ENCODE measurements at places on chromosomes 2 and 18.

- no peak overlapping the region for H3K27ac ChIP-seq
- no peaks in the 10 kb centered on the region for H3K27me3 ChIP-seq
- H3K4me1 ChIP-seq, result no peaks in the 10 kb centered on the region
- peak overlapping the region; percentile 52 for H3K4me3 ChIP-seq
Measured at GRCh38 chr18:31497404-31497835, 557 bp upstream of the DSG2 start.

- no peak overlapping the region for H3K4me3 ChIP-seq
- H3K4me1 ChIP-seq, result no peaks in the 10 kb centered on the region
- DNase-seq, result no peak
- no peaks in the 10 kb centered on the region for H3K36me3 ChIP-seq
- H3K27me3 ChIP-seq, result no peaks in the 10 kb centered on the region
Measured at GRCh38 chr18:7132356-7133150, 15.0 kb upstream of the LAMA1 start.

DNA sequence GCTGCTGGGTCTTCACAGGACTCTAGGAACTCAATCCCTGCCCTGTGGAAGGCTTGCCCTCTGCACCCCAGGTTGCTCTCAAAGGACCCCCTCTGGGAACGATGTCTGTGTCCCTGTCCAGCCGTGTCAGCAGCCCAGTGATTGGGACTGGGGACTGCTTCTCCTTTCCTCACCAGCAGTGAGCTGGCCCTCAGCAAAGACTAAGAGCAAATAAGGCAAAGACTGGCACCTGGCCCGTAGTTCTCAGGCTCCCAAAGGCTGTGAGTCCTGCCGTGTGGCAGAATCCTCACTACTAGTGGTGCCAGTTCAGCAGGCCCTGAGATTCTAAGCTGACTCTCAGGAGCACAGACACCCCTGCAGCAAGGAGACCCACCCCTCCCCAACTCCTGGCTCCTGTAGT, 47.8 kb downstream of the TMEM163 start:
- DNase-seq, result no peak
- H3K27me3 ChIP-seq, result no peaks in the 10 kb centered on the region
- H3K27ac ChIP-seq, result no peak overlapping the region
- H3K4me1 ChIP-seq, result no peaks in the 10 kb centered on the region
- no peaks in the 10 kb centered on the region for H3K36me3 ChIP-seq

DNA sequence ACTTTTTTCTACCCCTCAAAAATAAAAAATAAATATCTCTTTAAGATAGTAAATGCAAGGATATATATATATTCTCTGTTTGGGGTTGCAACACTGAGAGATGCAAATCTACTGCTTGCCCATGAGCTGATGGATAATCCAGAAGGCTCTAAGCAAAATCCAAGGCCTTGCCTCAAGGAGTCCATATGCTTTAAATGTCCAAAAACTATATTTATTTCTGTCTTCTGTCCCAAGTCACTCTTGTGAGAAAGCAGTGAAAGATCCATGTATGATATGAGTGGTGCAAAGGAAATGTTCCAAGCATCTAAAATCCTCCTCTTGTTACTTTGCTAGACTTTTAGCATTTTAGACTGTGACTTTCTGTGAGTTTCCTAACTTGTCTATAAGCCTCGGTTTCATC, 92.9 kb upstream of the RNF152 start:
- no peak for DNase-seq
- H3K27me3 ChIP-seq, result no peaks in the 10 kb centered on the region
- H3K27ac ChIP-seq, result no peak overlapping the region

DNA sequence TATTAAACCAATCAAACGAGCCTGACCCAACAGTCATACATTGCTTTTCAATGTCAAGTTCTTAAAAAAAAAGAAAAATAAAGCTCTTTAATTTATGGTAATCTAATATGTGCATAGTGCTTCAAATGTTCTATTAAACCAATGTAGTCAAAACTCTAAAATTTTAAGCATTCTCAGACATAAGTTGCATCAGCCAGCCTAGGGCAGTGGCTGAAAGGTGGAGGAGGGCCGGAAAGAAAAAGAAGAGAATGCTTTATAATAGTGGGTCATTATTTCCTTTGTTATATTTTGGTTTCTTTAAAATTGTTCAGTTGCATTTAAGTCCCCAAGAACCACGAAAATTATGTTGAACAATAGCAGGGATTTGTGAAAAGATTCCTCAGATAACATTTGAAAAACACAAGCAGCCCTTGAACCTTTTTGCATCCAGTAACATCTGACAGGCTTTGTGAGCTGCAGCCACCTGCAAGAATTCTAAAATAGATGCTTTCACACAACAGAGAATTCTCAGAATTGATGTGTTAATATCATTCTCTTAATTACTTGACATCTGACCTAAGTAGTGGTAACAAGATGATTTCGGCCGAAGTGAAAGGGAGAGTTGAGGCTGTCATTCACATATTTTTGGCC, 252.1 kb downstream of the CDCA7 start:
- no peak for DNase-seq
- no peak overlapping the region for H3K4me3 ChIP-seq
- no peak overlapping the region for H3K27ac ChIP-seq
- no peaks in the 10 kb centered on the region for H3K36me3 ChIP-seq

DNA sequence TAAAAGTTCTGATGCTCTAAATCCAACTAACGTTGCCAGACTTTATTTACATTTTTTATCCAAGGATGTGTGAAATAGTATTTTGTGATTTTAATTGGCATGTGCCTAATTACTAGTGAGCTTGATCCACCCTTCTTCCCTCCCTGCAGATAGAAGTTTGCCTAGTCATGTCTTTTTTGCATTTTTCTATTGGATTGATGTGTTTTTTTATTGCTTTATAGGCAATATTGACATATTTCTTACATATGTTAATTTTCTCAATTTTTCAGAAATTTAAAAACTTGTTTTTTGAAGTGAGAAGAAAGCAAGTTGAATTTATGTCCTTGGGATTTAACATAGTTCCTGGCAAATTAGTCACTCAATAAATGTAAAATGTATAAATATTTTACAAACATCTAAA, 56.4 kb downstream of the EML4 start:
- DNase-seq, result no peak
- no peaks in the 10 kb centered on the region for H3K27me3 ChIP-seq
- no peaks in the 10 kb centered on the region for H3K4me1 ChIP-seq
- no peaks in the 10 kb centered on the region for H3K36me3 ChIP-seq

DNA sequence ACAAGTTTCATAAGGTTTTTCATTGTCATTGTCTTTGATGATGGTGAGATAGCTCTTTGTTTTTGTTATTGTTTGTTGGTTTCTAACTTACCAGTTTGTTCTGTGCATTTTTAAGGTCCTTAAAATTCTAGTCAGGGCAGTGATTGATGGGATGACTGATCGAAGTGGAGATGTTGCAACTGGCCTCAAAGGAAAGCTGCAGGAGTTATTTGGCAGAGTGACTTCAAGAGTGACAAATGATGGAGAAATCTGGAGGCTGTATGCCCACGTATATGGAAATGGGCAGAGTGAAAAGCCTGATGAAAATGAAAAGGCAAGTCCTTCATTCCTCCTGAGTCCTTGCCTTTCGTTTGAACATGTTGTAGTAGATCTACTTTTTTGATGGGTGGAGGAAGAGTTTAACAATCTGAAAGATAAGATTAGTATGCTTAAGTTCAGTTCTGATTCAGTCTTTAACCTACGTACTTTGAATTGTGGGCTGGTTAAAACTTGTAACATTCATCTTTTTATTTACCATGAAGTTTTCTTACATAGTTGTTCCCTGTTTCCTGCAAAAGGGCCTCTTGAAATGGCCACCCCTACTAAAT, 135.8 kb upstream of the LTBP1 start:
- H3K27ac ChIP-seq, result peak overlapping the region; percentile 47
- H3K27me3 ChIP-seq, result no peaks in the 10 kb centered on the region
- no peak overlapping the region for H3K4me3 ChIP-seq
- no peaks in the 10 kb centered on the region for H3K4me1 ChIP-seq
- DNase-seq, result no peak

GRCh38 chr18:63309422-63309821, 10.1 kb downstream of the BCL2 start:
- no peaks in the 10 kb centered on the region for H3K27me3 ChIP-seq
- H3K27ac ChIP-seq, result no peak overlapping the region
- DNase-seq, result no peak
- H3K4me1 ChIP-seq, result no peaks in the 10 kb centered on the region
- H3K4me3 ChIP-seq, result no peak overlapping the region

GRCh38 chr18:10928772-10929373, 220.5 kb downstream of the PIEZO2 start:
- no peak overlapping the region for H3K4me3 ChIP-seq
- H3K27me3 ChIP-seq, result no peaks in the 10 kb centered on the region
- no peak for DNase-seq
- H3K36me3 ChIP-seq, result no peaks in the 10 kb centered on the region
- no peaks in the 10 kb centered on the region for H3K4me1 ChIP-seq

DNA sequence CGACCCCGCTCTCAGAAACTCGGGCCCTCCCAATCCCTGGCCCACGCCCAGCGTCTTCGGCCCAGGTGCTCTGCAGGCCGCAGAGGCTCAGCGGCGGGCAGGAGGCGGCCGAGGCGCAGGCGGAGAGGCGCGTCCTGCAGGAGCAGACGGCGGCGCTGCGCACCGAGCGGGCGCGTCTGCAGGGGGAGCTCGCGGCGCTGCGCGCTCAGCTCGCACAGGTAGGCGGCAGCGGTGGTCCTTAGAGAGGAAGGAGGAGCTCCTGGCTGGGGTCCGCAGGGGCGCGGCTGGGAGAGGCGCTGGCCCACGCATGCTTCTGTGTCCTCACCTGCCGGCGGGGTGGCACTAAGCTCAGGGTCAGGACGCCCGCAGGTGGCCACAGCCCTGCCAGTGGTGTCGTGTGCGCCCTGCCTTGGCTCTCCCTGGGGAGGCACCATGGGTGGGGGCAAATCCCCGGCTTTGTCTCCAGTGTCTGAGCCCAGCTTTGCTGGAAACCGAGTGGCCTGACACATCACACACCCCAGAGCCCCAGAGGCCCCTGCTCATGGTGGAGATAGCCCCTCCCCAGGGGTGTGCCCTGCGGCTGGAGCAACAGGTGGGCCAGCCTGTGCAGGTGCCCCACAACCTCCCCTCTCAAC, 14.9 kb upstream of the SNED1 start:
- no peaks in the 10 kb centered on the region for H3K4me1 ChIP-seq
- no peaks in the 10 kb centered on the region for H3K27me3 ChIP-seq
- peak; percentile 20 for DNase-seq
- no peak overlapping the region for H3K4me3 ChIP-seq
- no peaks in the 10 kb centered on the region for H3K36me3 ChIP-seq

GRCh38 chr2:70668432-70668831, 99.6 kb downstream of the ADD2 start:
- no peaks in the 10 kb centered on the region for H3K27me3 ChIP-seq
- no peak overlapping the region for H3K27ac ChIP-seq
- no peak for DNase-seq
- H3K4me3 ChIP-seq, result no peak overlapping the region

GRCh38 chr2:74573747-74574562, 19.4 kb downstream of the DOK1 start:
- DNase-seq, result no peak
- H3K4me1 ChIP-seq, result no peaks in the 10 kb centered on the region
- H3K27ac ChIP-seq, result no peak overlapping the region
- H3K27me3 ChIP-seq, result no peaks in the 10 kb centered on the region
- H3K36me3 ChIP-seq, result no peaks in the 10 kb centered on the region
- no peak overlapping the region for H3K4me3 ChIP-seq
